H1 (cell line): ENCODE measurements at places on chromosomes 2 and 18.
A peak's percentile ranks its signal among the peaks of the same experiment; 100 is the strongest.

DNA sequence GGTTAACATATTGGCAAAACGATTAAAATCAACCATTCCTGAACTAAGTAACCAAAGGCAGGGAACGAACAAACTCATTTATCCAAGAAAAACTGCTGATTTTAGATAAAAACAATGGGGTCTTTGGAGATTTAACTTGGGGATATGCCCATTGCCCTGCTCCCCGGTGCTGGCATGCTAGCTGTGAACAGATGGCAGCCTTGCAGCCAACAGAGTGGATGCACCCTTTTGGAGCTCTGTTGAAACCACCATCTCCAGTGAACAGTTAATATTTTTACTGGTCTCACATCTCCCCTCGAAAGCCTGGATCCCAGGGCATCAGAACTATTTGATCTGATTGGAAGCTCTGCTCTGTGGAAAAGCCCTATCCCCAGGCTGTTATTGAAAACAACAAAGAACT, 303.1 kb downstream of the TGIF1 start:
- no peak for DNase-seq

DNA sequence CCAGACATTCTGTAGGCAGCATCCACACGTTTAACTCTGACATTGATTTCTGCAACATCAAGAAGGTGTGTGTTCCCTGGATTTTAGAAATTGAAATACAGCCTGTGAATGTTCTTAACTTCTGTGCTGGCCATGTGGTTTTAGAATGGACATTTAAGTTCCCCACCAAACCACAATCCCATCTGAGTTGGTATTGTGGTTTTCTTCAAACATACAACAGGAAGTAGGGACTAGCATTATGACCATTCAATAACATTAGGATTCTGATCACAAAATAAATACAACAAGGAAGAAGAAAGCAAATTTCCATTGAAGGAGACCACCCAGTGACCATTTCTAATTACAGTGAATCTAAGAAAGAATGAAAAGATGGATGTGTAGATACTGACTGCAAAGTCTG, 51.2 kb downstream of the MAP3K20 start:
- no peak for DNase-seq

- no peak for DNase-seq
Measured at GRCh38 chr2:64359892-64360657, 93.9 kb upstream of the LGALSL start.

DNA sequence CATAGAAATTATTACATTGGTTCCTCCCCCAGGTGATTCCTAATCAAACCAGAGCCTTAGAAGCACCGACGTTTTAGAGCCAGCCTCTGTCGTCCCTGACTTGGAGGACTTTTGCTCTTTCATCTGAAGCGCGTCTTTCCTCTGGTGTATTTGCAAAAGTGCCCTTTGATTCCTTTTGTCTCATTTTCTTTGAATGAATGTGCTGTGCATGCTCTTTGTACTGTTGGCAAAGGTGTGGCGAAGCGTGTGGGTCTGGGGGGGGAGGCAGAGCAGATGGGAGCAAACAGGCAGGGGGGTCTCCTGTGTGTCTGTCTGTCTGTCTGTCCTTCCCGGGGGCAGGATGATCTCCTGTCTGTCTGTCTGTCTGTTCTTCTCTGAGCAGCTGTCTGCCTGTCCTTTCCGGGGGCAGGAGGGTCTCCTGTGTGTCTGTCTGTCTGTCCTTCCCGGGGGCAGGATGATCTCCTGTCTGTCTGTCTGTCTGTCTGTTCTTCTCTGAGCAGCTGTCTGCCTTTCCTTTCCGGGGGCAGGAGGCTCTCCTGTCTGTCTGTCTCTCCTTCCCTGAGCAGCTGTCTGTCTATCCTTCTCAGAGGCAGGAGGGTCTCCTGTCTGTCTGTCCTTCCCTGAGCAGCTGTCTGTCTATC, 205.5 kb upstream of the MYT1L start:
- no peak for DNase-seq

GRCh38 chr2:72512376-72512775, 313.5 kb downstream of the EXOC6B start:
- DNase-seq, result no peak

- DNase-seq, result no peak
Measured at GRCh38 chr2:112870841-112871835, 34.6 kb upstream of the IL1B start.

DNA sequence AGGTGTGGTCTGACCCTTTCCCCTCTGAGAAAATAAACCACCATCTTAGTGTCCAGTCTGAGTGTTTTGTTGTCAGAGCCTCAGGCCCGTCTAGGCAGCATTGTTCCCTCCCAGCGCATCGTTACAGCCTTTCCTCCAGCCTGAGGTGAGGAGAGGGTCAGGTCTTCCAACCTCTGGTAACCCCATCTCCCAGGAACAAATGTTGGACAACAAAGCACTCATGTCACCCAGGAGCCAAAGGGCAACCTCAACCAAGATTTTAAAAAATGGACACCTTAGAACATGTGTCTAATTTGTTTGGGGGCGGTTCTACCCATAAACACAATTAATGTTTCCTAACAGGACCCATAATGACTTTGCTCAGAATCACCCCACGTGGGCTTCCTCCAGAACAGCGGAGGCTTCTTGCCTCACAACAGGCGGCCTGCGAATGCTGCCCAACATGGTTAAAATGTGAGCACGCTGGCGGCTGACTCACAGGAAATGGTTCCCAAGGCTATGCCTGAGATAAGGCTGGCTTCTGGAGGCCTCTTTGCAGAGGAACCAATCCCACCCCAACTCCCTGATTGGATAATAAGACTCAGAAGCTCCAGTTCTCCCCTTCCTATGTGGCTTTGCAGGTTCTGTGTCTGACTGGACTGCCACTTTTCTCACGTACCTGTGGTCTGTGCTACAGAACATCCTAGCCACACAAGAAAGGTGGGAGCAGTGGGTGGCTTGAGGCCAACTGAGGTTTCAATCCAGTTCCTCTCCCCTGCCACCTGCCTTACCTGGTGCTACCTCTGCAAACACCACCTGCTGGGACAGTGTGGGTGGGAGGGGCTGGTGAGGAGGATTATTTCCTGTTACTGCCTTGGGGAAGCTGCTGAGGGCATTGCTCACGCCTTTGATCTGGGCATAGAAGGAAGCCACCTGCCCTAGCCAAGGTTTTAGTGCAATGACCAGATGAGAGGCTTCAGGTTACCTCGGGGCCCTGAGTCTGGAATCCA, 108.8 kb downstream of the B3GNT2 start:
- no peak for DNase-seq

GRCh38 chr2:39696838-39697237, 31.1 kb downstream of the TMEM178A start:
- DNase-seq, result no peak

GRCh38 chr2:129139380-129139779, 820.7 kb upstream of the HS6ST1 start:
- DNase-seq, result no peak

GRCh38 chr2:149903626-149904025, 316.1 kb upstream of the MMADHC start:
- DNase-seq, result no peak

DNA sequence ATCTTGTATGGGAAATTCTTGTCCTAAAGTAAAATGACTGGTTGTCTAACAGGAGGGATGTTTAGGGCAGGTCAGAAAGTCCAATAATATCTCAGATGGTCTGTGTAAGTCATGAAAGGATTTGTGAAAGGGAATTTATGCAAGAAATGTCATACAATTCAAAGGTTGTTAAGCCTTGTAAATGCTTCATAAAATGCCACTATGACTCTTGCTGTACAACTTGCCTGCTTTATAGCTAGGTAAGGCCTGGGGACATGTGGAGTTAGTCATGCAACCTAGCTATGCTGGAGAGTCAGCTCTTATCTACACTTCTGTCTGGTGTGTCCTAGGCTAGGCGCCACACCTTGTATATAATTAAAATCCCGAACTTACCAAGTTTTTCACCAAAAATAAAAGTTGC, 36.9 kb upstream of the VWA3B start:
- no peak for DNase-seq

DNA sequence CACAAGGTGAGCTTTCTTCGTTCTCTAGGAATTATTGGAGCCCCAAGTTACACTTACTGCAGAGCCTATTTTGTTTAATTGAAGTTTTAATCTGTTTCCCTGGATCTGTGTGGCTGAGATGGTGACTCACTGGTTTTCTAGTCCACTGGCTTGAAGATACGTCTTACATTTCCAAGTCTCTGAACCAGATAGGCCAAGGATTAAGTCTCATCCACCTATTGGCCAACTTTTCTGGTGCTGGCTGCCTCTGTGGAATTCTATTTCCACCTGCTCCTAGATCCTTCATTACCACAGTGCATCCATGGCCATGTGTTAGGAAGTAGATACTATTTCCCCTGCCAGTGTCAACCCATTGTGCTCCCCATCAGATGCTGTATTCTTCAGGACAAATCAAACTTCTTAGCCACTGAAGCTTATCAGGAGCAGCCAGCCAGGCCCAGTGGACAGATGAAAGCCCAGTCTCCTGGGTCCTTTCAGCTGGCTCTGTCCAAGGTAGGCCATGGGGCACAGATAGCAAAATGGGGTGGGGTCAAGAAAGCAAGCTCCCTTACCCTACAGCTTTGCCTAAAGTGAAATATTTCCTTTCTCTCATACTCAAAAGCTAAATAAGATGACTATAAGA, 198.8 kb upstream of the TCF4 start:
- no peak for DNase-seq

DNA sequence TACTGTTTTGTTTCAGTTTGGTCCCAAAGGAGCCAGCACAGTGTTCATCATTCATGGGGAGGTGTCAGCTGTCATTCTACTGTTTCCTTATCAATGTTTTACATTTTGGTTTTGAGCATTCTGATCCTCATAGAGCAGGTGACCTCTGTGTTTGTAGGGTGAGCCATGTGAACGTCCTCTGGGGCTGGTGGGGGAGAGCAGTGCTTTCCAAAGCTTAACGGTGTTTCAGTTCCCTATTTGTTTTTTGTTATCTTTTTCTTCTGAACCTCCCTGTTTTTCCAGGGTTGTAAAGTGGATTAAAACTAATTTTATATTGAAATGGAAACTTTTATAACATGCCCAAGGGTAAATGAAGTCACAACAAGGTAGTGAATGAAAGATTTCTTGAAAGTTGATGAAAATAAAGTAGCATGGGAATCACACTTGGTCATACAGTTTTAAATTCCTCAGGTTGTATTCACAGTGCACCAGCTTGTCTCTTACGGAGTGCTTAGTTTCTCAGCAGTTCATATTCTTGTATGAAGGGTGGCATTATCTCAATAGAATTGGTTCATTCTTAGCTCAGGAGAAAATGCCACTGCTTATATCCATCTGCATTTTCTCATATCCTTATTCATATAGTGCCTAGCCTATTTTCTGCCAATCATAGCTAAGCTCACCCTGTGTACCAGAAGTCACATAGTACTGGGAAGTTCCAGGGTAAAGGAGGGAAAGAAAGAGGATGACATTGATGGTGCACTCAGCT, 54.5 kb downstream of the MAP4K4 start:
- no peak for DNase-seq

DNA sequence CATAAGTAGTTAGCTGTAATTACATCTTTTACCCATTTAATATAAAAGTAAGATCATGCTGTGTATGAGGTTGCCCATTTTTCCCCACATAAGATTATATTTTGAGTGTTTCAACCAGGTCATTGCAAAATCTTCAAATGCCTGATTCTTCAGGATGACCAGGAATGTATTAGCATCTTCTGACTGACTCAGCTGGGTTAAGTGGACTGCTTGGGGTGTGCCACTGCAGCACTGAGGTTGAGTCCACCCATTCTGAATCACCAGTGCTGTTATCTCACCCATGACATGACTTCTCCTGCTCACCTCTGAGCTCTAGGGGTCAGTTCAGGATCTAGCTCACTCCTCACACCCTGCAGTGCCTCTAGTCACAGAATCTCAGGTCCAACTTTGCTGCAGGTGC, 576.7 kb upstream of the ZEB2 start:
- no peak for DNase-seq

- DNase-seq, result no peak
Measured at GRCh38 chr2:145356056-145356455, 836.1 kb upstream of the ZEB2 start.

DNA sequence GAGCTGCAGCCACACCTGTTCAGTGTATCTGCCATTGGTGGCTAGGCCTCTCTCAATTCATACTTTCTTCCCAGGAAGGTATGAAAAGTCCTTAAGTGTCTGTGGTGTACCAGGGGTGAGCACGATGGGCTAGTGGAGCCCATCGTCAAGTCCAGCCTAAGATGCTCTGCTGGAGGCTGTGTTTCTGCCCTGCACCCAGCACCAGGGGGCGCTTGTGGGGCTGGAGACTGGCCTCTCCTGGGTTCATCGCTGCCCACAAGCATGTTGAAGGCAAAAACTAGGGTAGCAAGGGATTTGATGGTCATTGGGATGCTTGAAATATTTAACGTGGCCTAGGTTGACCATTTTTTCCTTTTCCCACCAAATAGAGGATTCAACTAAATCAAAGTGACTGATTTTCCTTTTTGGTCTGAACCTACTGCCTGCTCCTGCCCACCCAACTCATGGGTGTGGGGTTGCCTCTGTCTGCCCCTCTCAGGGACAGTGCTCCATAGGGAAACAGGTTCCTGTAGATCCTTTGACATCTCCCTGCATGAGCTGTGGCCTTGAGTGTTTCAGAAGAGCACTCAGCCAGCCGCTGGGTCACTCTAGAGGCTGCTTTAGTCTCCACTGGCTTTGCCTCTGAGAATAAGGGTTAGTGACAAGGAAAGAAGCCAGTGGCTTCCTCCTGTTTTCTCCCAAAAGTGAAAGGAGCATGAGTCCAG, 59.0 kb downstream of the TPGS2 start:
- peak; percentile 90 for DNase-seq

GRCh38 chr2:181374781-181375675, 82.2 kb upstream of the ITGA4 start:
- DNase-seq, result no peak

GRCh38 chr2:224217233-224217961, 178.3 kb upstream of the SERPINE2 start:
- DNase-seq, result no peak

GRCh38 chr2:111160758-111161157, 40.0 kb downstream of the BCL2L11 start:
- no peak for DNase-seq

DNA sequence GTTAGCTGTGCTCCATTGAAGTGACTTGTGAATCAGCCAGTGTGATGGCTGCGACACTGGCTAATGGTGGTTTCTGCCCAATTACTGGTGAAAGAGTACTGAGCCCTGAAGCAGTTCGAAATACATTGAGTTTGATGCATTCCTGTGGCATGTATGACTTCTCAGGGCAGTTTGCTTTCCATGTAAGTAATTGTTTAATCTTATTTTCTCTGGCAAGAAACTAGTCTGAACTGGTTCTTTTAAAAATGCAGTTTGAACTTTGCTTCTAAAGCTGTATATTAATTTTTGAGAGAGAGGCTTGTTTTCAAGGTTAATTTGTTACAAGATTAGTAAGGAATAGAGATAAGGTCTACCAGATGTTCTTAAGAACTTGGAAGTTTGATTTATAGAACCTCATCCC, 46.7 kb downstream of the GLS start:
- DNase-seq, result no peak

- DNase-seq, result no peak
Measured at GRCh38 chr2:23402205-23402740, 17.3 kb downstream of the KLHL29 start.

- DNase-seq, result no peak
Measured at GRCh38 chr2:46097714-46098480, 199.3 kb upstream of the EPAS1 start.

DNA sequence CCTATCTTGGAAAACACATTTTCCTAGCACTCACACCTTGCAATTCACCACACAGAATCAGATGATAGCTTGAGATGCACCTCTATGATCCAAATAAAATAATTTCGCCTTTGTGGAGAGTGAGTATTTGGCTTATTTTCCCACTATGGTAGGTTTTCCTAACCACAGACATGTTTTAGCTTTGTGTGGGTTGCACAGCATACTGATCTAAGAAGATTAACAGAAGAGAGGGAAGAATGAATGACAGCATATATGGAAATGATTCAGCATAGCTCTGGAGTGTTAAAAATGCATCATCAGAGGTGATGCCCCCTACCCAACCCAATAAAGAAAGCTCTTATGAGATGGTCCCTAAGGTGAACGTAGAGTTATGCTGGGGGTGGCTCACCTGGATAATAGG, 72.5 kb downstream of the GCA start:
- DNase-seq, result no peak
